ENCODE measurements at places on chromosomes 12 and 14.

GRCh38 chr12:113318046-113318656 is 16.8 kb downstream of the SLC8B1 start:
- DNase-seq: no peak

- no peak for DNase-seq
These were observed 1.1 kb downstream of the ALDH6A1 start for GRCh38 chr14:74083161-74083560.

DNA sequence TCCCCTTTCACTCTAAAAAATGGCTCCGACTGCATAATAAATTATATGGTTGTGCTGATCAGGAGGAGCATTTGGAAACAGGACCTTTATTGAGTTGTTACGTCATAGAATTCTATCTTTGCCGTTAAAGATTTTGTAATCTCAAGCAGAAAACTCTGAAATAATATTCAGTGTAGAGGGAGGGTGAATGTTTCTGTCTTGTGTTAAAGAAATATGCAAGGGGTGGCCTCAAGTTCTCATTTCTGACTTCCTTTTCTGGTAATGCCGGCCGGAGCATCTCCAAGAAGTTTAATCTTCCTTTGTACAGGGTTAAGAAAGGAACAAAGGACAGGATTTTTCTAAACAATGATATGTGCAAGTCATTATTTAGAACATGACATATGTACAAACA is 165.1 kb downstream of the SLC38A4 start:
- no peak for DNase-seq

DNA sequence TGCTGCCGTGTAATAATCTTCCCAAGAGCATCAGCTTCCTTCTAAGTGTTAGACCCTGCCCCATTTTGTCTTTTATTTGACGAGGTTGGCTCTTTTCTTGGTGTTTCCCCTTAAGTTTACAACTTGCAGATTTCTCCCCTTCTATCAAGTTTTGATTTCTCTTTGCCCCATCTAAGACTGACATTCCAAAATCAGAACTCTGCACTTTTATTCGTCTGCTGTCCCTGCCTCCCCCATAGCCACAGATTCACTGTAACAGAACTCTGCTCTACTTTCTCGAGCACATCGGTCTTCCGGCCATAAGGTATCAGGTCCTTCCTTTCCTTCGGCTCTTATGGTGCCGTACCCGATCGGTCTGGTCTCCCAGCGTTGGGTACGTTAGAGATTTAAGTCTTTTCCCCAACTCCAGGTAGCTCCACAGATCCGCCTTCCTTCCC is 563 bp downstream of the DCP1B start:
- no peak for DNase-seq

DNA sequence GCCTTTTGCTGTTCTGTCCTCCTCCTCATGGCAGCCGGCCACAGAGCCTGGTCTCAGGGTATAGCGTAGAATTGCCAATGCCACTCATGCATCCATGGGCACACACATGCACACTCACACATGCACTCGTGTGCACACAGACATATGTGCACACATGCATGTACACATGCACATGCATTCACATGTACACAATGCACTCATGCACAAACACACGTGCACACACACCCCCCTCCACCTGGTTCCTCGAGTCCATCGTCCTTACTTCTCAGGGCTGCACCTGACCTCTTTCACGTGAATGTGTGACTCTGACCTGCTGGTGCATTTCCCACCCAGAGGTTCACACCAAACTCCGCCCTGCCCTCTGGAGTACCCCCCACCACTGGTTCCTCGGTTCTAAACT is 60.6 kb downstream of the BCL11B start:
- DNase-seq: no peak

DNA sequence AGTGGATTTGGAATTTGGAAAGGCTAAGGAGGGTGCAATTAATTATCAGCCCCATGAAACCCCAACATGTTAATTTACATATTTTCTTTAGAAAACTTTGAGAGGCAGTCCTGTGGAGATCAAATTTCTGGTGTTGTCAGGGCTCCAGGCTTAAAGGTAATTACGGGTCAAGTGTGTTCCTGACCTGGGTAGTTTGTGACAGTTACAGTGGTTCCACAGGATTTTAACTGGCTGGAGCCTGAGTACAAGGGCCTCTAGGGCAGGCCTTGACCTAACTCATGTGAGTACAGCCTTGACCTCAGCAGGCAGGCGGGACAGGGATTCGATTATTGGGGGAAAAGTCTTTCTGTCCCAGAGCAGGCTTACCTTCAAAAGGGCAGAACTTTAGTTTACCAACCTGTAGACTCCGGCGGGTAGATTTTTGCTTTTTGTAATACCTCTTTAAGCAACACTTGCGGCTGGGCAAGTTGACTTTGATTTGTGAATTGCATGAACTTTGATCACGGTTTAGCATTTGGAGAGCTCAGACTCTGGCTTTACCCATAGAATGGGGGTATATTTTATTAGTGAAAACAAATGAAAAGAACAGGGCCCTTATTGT is 8.4 kb upstream of the PPTC7 start:
- DNase-seq: no peak

DNA sequence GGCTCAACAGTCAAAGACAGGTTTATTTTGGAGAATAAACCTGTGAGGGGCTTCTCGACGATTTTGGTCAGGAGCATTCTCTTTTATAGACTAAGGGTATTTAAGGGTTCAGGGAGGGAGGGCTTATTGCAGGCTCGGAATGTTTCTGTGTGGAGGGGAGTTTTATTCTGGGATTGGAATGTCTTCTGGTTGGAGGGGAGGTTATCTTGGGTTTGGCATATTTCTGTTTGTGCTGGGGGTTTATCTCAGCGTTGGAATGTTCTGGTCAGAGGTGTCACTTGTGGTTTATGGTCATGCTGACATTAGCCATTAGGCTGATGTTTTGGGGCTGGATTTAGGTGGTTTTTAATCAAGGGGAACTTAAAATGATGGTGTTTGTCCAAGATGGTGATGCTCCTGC is 103.9 kb downstream of the SUDS3 start:
- DNase-seq: no peak

DNA sequence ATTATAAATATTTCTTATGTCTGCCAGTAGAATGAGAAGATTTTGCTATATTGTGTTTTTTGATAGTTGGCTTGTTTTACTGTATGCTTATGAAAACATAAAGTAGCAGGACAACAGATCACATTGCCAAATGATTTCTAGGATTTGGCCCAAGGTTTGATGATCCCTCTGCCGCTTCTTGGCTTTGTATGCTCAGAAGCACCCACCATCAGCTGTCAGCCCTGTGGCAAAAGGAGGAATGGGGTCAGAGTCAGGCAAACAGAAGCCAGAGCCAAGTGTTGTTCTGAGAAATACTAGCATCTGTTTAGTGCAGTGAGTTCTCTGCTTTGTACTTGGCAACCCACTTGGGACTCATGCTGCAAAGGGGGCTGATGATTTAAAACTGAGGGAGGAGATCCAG is 152.2 kb downstream of the PDE3A start:
- DNase-seq: no peak

GRCh38 chr12:124217508-124218242 is 77.2 kb upstream of the RFLNA start:
- DNase-seq: no peak

DNA sequence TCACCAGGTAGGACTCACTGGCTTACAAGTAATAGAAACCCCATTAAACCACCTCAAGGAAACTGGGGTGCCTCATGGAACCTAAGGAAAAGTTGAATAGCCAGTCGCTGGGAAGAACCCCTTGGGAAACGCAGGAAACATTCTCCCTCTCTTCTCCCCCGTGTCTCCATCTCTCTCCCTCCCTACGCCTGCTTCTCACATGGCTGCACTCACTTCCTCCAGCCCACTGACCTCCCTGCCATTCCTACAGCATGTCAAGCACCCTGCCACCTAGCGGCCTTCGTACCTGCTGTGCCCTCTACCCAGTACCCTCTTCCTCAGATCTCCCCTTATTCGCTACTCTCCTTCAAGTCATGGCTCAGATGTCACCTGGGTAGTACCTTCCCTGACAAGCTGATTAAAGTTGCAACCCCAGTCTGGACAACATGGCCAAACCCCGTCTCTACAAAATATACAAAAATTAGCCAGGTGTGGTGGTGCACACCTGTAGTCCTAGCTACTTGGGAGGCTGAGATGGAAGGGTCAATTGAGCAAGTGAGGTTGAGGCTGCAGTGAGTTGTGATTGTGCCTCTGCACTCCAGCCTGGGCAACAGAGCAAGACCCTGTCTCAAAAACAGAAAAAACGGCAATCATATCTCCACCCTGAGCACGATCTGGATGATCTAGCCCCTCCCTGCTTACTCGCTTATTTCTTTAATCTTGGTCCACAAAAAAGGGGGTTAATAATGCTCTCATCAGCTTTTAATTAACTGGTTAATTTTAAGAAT is 6.4 kb upstream of the DTX1 start:
- no peak for DNase-seq

DNA sequence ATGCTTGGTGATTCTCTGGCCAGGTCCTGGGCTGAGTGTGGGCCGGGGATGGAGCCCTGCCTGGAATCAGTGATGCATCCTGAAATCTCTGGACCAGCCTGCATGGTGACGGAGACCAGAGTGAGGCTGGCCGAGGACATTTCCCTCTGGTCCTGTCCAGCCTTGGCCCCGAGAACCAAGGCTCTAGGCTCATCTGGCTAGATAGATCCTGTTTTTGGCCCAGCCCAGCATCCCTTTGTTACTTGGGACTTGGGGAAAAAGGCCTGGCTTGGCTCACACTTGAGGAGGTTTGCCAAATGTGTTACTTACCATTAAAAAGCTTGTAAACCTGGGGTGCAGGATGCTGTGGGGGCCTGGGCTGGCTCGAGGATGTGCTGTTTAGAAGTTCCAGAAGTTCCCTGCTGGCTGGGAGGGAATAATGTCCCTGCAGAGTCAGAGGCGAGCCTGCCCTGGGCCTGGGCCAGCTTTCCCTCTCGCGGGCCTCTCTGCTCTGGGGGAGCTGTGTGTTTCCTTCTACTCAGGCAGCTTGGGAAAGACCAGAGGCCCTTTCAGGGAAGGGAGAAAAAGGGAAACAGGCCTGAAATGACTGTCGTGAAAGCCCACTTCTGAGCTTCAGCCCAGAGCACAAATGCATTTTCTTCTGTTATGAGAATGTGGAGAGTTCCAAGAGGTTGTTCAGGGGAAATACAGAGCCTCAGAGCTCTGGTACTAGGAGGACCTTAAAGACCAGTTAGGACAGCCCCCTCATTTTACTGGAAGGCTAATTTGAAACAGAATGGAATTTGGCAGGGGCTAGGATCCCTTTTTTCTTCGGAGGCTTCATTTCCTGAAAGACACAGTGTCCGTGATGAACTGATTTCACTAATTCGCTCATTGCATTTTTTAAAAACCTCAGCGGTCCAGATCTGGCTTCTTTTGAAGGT is 47.2 kb upstream of the CTDSP2 start:
- no peak for DNase-seq

- no peak for DNase-seq
These were observed 25.1 kb upstream of the LRTM2 start for GRCh38 chr12:1795221-1795784.

- no peak for DNase-seq
These were observed 52.6 kb upstream of the VPS33A start for GRCh38 chr12:122318607-122319605.

- DNase-seq: no peak
These were observed 188.9 kb downstream of the TMX1 start for GRCh38 chr14:51428981-51429380.

DNA sequence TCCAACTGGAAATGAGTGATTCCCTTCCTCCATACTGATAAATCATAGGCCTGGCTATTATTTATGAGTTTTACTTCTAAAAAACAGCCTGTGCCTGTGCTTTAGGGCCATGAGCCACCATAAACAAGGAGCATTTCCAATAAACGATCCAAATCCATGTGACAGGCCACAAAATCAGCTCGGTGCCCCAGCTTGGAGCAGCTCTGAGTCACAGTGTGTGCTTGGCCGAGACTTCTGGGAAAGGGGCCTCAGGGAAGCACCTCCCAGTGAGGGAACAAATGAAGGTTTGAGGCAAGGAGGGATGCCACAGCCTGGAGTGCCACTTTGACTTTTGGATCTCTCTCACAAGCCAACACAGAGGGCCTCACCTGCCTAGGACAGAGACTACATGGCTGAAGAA is 190.4 kb downstream of the NTF3 start:
- DNase-seq: no peak

- no peak for DNase-seq
These were observed 143.4 kb upstream of the CDKN3 start for GRCh38 chr14:54253195-54253947.

DNA sequence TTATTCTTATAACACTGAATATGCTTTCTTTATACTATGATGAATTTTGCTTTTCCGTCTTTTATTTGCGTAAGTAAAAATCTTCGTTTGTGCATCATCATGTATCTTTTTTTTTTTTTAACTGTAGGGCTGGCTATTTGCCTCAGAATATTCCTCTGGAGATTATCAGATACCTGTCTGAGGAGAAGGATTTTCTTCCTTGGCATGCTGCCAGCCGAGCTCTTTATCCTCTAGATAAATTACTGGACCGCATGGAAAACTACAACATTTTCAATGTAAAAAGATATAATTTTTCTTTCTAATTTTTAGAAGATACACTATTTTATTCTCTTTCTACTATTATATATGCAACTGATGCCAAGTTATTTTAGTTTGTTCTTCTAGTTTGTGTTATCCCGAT is 346.6 kb downstream of the TRHDE start:
- no peak for DNase-seq

DNA sequence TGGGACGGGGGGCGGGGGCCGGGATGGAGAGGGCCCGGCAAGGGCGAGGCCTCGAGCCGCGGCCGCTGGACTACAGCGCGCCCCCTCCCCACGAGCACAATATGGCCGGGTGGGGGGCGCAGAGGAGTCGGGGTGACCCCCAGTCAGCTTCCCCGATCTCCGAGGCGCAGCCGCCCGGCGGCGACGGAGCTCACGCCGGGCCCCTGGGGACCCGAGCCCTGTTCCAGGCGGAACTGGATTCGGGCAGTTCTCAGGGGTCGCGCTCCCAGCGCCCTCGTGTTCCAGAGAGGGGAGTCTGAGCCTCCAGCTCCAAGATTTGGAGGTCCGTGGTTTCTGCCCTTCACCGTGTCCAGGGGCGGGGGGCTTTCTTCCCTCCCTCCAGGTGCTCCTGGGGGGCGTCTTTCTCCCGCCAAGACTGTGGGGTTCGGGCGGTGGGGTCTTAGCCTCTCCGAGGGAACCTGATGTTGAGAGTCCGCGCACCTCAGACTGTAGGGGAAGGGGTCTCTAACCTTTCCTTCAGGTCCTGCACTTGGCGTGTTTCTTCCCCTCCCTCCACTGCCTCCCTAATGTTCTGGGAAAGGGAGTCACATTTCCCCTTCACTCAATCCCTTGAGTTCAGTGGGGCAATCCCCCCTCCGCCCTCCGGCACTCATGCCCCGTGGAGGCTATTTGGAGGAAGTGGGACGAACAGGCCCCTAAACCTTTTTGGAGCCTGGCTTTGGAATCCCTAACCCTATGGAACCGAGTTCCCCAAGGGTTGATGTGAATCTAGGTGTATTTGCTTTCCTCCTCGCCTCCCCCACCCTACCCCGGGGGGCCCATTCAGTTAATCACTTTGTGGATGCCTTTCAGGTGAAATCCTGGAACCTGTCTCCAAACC is 584 bp downstream of the ACVR1B start:
- DNase-seq: no peak

GRCh38 chr14:103707329-103708263 is 7.7 kb downstream of the XRCC3 start:
- no peak for DNase-seq

GRCh38 chr14:101927859-101928258 is 36.5 kb upstream of the DYNC1H1 start:
- DNase-seq: no peak

GRCh38 chr12:90978117-90978770 is 23.3 kb upstream of the CCER1 start:
- no peak for DNase-seq

All from stimulated activated CD4-positive, alpha-beta T cell treated with anti-CD3 and anti-CD28 coated beads, Interleukin-1b, Interleukin-23, amount 100 ng/mL, for 4 hours (primary cell).